ENCODE measurements at places on chromosomes 7 and 10. TPM values are rescaled to one million over a fixed set of nuclear protein-coding genes. Genes with fewer than 3 reads are reported as not detected.

The DEPP1 gene
- 101 TPM for total RNA-seq

The SPDYE2B gene
- not detected for total RNA-seq

The CALML3 gene
- 27.4 TPM for total RNA-seq

The CCNJ gene
- 2.7 TPM for total RNA-seq

The GJD4 gene
- not detected for total RNA-seq

The SPDYE5 gene
- not detected for total RNA-seq

The PCLO gene
- total RNA-seq: 6.1 TPM

The DENND2A gene
- 2.5 TPM for total RNA-seq

The CAV1 gene
- 215 TPM for total RNA-seq

GRCh38 chr7:101173752-101174244 lies 6.3 kb downstream of the NAT16 start:
- peak overlapping the region; percentile 23 for H3K4me3 ChIP-seq
- peaks cover 100% of the 10 kb centered on the region for H3K27me3 ChIP-seq
- no peak for DNase-seq
- H3K27ac ChIP-seq: no peak overlapping the region

DNA sequence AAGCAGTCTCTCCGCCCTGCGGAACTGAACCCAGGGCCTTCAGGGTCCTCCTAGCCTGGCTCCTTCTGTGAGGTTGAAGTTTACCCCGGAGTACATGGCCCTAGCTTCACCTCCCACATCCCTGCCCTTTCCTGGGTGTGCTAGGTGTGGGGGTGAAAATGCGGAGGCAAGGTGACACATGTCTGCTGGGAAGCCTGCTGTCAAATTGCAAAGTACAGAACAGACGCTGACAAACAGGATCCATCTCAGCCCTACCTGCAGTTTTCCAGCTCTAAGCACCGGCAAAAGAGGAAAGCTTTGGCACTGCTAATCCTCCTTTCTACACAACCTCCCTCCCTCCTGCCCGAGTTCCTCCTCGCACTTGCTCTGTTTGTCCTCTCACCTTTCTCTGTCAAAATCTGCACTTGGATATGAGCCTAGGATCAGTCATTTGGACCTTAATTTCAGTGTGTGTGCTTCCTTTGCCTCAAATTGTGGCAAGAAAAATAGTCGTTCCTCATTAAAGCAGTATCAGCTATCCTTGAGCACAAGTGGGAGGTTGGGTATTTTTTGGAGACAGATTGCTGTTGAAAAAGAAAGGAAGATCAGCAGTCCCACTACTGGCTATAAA lies 14.4 kb upstream of the GPR15LG start:
- no peak overlapping the region for H3K27ac ChIP-seq
- no peak for DNase-seq
- peaks cover 1% of the 10 kb centered on the region for H3K4me1 ChIP-seq
- H3K36me3 ChIP-seq: peaks cover 11% of the 10 kb centered on the region

DNA sequence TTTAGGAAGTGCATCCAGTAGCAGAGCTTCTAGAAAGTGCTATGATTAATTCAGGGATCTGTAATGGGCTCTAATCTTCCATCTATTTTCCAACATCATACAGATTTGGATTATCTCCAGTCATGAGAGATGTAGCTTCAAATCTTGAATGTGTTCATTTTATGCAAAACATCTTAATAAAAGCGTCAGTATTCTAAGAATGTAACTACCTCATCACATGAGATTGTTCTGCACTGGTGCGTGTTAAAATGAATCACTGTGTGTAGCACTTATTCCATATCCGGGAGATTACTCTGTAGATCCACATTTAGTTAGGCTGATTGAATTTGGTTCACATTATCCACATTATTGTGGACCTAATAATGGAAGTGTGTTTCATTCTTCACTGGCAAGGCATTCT lies 344.9 kb upstream of the CHRM2 start:
- no peaks in the 10 kb centered on the region for H3K4me1 ChIP-seq
- no peak for DNase-seq
- H3K4me3 ChIP-seq: no peak overlapping the region
- no peak overlapping the region for H3K27ac ChIP-seq

DNA sequence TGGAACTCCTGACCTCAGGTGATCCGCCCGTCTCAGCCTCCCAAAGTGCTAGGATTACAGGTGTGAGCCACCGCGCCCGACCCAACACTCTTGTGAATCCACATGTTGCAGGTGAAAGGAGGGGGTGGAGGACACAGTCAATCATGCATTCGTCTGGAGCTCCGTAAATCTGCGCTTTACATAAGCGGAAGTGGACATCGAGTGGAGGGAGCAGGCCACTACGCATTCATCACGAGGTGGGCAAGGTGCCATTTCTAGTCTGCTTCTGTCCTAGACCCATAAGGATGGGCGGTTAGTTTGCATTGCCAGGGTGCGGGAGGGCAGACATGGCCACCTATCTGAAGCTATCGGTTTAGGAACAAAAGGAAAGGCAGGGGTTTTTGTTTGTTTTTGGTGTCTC lies 225.2 kb upstream of the TCERG1L start:
- H3K27me3 ChIP-seq: peaks cover 7% of the 10 kb centered on the region
- no peak for DNase-seq
- no peak overlapping the region for H3K27ac ChIP-seq
- H3K4me3 ChIP-seq: no peak overlapping the region
- no peaks in the 10 kb centered on the region for H3K36me3 ChIP-seq

DNA sequence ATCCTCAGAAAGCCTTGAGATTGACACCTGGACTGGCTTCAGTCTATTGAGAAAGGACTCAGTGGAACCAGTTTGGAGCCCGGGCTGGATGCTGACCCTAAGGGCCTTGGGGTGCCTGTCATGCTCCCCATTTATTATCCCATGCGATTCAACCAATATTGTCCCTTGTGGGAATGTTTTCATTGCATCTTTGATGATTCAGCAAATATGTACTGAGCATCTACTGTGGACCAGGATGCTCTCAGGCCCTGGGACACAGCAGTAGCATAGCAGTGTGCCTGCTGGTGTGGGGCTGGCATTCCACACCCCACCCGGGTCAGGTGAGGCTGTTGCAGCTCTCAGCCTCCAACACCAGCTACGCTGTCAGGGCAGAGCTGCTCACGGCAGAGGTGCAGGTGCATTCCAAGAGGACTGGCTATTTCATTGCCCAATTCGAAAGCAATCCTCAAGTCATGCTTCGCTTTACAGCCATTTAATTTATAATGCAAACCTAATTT lies 586.0 kb downstream of the TCERG1L start:
- no peak overlapping the region for H3K27ac ChIP-seq
- no peaks in the 10 kb centered on the region for H3K4me1 ChIP-seq
- no peaks in the 10 kb centered on the region for H3K36me3 ChIP-seq
- H3K4me3 ChIP-seq: no peak overlapping the region
- DNase-seq: no peak

DNA sequence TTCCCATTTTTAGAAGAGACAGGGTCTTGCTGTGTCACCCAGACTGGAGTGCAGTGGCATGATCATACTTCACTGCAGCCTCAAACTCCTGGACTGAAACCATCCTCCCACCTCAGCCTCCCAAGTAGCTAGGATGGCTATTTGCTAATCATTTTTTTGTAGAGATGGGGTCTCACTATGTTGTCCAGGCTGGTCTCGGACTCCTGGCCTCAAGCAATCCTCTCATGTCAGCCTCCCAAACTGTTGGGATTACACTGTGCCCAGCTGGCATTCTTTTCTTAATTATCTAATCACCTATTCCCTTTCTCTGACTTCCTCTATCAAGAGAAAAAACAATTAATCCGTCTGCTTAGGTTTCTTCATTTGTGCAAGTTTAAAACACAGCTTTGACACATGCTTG lies 172.5 kb upstream of the TRIM24 start:
- H3K27me3 ChIP-seq: no peaks in the 10 kb centered on the region
- DNase-seq: no peak
- H3K4me1 ChIP-seq: no peaks in the 10 kb centered on the region
- H3K4me3 ChIP-seq: no peak overlapping the region
- no peaks in the 10 kb centered on the region for H3K36me3 ChIP-seq

DNA sequence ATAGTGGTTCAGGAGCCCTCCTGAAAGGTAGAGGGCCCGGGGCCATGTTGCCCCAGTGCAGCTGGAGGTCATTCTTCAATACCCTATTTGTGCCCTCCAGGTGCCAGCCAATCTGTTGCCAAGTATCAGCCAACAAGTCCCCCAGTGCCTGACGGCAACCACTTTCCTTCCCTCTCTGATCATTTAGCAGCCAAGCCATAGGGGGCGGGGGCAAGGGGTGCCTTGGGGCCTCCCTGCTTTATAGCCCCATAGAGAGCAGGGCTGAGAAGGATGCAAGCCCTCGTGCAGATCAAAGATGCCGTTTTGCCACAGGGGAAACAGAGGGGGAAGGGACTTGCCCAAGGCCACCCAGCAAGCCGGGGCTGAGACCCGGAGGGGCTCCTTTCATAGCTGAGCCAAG lies 149.0 kb upstream of the CHST15 start:
- H3K4me1 ChIP-seq: no peaks in the 10 kb centered on the region
- DNase-seq: peak; percentile 34
- no peaks in the 10 kb centered on the region for H3K36me3 ChIP-seq
- no peak overlapping the region for H3K27ac ChIP-seq
- H3K4me3 ChIP-seq: no peak overlapping the region

DNA sequence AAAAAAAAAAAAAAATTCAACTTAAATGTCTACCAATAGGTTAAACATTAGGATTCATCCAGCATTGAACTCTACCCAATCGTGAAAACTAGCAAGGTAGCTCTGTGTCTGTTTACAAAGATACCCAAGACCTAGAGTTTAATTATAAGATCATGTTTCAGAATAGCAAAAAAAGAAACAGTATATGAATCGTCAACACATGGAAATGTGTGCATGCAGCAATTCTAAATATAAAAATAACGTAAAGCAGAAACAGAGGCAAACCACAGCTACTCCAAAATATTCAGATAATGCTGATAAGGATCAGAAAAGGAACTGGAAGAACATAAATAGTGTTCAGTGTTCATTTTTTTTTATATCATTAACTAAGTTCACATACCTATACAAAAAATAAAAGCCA lies 68.7 kb downstream of the AFAP1L2 start:
- H3K27me3 ChIP-seq: no peaks in the 10 kb centered on the region
- no peak for DNase-seq
- no peak overlapping the region for H3K4me3 ChIP-seq

DNA sequence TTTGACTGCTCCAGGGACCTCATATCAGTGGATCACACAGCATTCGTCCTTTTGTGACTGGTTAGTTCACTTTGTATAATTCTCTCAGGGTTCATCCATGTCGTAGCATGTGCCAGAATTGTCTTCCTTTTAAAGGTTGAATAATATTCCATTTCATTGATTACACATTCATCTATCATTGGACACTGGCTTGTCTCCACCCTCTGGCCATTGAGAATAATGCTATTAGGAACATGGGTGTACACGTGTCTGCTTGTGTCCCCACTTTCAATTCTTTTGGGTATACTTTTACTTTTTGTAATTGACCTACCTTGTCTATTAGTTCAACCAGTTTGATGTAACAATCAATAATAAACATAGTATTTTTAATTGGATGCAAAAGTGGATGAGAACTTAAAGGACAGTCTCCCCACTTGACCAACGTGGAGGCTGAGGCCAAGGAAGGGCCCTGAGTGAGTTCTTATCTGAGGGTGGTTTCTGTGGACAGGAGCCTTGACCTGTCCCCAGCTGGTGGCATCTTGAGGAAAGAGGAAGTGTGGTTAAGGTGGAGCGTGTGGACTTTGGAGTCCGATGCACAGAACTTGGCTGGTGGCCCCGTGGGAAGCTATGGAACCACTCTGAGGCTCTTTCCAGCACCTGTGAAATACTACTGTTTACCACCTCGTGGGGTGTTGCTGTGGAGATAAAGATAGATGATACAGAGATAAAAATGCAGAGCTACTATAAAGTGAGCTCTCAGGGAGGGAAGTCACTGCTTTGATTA lies 16.6 kb downstream of the WDFY4 start:
- H3K36me3 ChIP-seq: no peaks in the 10 kb centered on the region
- no peaks in the 10 kb centered on the region for H3K4me1 ChIP-seq

GRCh38 chr10:15290671-15291070 lies 80.4 kb downstream of the FAM171A1 start:
- no peaks in the 10 kb centered on the region for H3K27me3 ChIP-seq
- no peak overlapping the region for H3K4me3 ChIP-seq
- H3K36me3 ChIP-seq: no peaks in the 10 kb centered on the region
- no peaks in the 10 kb centered on the region for H3K4me1 ChIP-seq

DNA sequence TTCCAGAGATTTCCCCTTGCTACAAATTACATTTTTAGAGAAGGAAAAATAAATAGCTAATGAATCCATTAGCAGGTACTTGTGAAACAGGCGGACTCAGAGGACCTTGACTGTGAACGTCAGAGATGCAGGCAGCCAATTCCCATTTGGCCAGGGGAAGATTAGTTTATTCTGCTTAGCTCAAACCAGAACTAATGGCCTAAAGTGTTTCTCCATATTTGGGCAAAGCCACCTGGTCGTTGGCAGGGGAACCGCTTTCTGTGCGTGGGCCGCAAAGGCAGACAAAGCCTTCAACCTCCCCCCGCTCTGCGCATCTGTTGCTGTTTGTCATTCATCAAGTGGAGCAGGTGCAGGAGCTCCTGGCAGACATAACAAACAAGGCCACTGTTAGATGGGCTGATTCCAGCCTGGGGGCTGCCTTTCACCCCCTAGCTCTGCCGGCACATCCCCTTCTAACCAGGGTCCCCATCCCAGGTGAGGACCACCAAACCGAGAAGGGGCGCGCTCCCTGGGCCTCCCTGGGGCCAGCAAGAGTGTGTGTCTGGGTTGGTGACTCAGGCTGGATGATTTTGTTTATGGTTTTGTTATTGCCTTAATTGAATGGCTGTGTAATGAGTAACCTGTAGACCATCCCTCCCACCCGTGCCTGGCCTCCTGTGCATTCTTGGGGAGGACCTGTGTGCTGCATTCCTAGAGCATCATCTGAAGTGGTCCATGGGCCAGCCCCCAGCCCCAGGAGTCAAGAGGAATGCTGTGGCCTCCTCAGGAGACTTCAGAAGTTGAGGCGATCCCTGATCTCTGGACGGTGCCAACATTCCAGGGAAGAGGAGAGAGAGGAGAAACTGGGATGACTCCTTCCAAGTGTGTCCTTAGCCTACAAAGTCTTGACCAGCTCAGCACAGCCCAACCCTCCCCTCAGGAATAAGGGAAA lies 14.5 kb upstream of the CPA1 start:
- H3K36me3 ChIP-seq: no peaks in the 10 kb centered on the region
- H3K4me3 ChIP-seq: no peak overlapping the region
- DNase-seq: peak; percentile 54
- H3K4me1 ChIP-seq: peaks cover 37% of the 10 kb centered on the region
- H3K27me3 ChIP-seq: no peaks in the 10 kb centered on the region

Data from suprapubic skin (tissue), 4 donors.